ENCODE measurements at places on chromosomes 3 and 15.

DNA sequence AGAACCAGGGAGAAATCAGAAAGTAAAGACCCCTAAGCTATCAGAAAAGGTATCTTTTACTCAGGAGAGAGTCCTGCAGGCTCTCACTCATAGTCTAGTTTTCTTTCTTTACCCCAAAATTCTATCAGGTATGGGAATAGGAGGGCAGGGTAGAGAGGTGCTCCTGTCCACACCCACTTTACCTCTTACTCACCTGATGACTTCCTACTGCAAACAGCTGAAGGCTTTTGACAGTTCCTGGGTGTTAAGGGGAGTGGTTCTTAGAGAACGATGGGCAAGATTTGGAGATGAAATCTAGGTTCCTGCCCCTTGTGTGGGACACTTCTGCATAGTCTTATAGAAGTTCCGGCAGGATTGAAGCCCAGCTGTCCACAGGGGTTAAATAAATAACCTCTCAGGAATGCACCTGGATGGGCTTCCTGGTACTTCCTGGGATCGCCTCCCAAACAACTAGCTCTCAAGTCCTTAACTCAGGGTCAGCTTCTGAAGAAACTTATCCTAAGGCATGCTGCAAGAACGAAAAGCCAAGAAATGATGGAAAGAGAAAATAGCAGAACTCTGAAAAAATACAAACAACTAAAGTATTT lies 10.8 kb upstream of the TNFAIP8L3 start:
- DNase-seq, result no peak

GRCh38 chr15:65183865-65184159 lies 1.3 kb downstream of the CLPX start:
- DNase-seq, result no peak

- no peak for DNase-seq
Observed at GRCh38 chr3:47412842-47413520, 32.2 kb downstream of the PTPN23 start.

DNA sequence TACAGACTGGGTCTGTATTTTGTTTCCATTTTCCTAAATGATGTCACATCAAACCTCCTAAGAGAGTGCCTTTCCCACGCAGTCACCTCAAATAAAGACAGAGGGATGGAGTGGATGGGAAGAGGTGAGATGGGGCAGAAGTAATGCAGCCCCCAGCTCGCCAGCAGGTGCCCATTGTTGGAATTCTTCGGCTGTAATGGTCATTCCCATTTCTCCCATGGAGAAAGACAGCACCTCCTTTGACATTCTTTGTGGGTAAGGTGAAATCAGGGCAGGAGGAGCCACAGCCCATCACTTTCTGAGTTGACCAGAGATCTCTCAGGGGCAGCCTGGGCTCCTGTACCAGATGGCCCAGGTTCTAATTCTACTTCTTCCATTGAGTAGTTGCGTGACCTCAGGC lies 84.4 kb upstream of the NR2F2 start:
- DNase-seq, result no peak

GRCh38 chr3:15273227-15273626 lies 59.2 kb downstream of the SH3BP5 start:
- no peak for DNase-seq

DNA sequence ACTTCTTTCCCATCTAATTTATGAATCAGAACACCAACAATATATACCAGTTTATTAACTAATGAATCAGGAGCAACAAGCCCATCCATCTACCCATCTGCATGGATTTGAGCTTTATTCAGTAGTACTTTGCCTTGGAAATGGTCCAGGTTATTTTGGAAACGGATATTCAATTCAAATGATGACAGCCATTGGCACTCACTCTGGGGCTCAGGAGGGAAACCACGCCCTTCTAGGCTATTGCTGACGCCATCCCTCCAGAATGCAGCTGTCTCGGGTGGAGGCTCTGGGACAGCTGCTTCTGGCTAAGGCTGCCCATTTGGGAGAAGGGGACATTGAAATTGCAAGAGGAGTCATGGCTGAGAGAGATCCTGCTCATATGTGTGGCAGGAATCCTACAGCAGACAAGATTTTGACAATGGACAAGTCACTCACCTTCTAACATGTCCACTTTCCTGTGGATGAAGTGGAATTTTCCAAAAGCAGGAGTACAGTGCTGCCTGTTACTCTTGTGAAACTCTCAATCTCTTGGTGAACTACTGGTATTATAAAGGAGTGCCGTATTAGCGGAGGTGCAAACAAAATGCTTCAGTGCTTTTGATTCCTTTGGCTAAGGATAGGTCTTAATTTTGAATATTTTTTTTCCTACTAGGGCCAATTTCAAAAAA lies 29.3 kb upstream of the TRAK1 start:
- DNase-seq, result no peak

- DNase-seq, result no peak
Observed at GRCh38 chr3:66041828-66042227, 3.1 kb upstream of the MAGI1 start.

- DNase-seq, result no peak
Observed at GRCh38 chr3:65526656-65527055, 512.1 kb downstream of the MAGI1 start.

GRCh38 chr3:134374105-134374790 lies at the start of gene AMOTL2:
AMOTL2 (minus strand) TSS chr3:134374447; CDS start chr3:134371433, 3,014 bp downstream.
- peak; percentile 93 for DNase-seq

GRCh38 chr3:190357468-190357867 lies 30.5 kb upstream of the CLDN16 start:
- no peak for DNase-seq

GRCh38 chr15:73648014-73648295 lies 14.8 kb upstream of the NPTN start:
- no peak for DNase-seq

All from iPS DF 6.9 (cell line).